NCI-H146 (cell line): ENCODE measurements at places on chromosomes 1 and 21.

- no peak for DNase-seq
Observed at GRCh38 chr1:65670518-65670917, 122.2 kb upstream of the PDE4B start.

DNA sequence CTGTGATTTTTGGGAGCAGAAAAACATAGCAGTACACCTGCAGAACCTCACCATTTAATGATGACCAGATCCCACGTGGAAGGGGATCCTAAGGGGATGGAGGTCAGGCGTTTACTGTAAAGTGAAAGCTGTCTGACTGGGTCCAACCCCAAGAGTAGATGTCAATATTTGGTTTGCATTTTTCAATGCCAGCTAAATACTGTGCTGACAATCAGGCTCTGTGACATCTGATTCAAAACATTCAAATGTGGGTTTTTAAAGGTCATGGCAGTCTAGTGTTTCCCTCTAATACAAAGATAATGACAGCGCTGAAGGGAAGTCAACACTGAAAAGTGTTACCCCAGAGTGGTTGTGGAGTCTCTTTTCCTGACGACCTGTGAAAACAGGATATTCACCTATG lies 68.1 kb downstream of the SPAG17 start:
- peak; percentile 91 for DNase-seq

- peak; percentile 39 for DNase-seq
Observed at GRCh38 chr1:201219481-201220387, 29.1 kb downstream of the IGFN1 start.

- DNase-seq, result no peak
Observed at GRCh38 chr1:88581703-88582102, 102.4 kb upstream of the PKN2 start.

- DNase-seq, result no peak
Observed at GRCh38 chr1:232011961-232012360, 385.4 kb downstream of the DISC1 start.

GRCh38 chr1:84538599-84538998 lies 32.2 kb upstream of the GNG5 start:
- DNase-seq, result no peak

GRCh38 chr1:44521378-44522080 lies 116.5 kb downstream of the RNF220 start:
- no peak for DNase-seq

- DNase-seq, result no peak
Observed at GRCh38 chr1:160748181-160748877, 9.3 kb downstream of the SLAMF7 start.

DNA sequence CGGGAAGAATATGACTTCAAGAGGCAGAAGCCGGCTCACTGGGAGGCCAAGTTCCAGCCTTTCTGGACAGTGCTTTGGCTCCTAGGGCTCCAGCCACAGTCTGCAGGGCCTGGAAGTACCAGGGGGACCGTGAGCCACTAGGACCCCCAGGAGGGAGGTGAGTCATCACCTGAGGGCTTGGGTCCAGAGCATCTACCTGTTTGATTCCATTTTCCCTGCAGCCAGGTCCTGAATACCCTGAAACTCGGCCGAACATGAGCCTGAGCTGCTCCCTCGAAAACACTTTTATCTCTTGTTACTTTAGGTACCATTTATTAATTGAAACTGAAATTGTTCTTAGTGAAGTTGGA lies 164.1 kb downstream of the RYR2 start:
- no peak for DNase-seq

DNA sequence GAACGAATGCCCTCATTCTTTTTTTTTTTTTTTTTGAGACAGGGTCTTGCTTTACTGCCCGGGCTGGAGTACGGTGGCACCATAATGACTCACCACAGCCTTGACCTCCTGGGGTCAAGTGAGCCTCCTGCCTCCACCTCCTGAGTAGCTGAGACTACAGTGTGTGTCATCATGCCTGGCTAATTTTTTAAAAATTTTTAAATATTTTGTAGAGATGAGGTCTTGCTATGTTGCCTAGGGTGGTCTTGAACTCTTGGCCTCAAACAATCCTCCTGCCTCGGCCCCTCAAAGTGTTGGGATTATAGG lies 69.4 kb downstream of the ALG14 start:
- DNase-seq, result no peak

DNA sequence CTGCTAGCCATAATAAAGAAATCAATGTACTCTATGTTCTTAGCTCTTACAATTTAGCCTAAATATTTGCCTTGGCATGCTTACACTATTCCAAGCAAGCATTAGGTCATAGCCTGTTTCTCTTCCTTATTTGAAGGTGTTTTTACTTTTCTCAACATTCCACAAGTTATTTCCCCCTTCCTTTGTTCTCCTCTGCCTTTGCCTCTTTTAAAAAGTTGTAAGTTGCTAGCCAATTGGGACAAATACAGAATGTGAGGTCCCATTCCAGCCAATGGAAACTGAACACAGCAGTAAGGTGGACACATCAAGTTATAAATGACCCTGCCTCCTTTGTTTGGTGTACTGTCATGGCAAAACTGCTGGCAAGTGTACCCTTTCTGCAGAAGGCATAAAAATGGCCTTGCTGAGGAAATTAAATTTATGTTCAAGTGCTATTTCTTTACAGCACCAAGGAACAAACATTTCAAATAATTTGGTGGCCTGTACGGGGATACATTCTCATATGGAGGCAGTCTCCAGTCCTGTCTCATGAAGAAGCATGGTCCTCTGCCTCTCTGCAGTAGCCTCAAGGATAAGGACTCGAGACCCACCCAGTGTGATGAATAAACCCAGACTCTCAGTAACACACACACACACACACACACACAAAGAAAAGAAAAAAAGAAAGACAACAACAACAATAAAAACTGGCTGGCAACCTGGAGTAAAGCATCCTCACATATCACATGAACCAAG lies 28.8 kb upstream of the FMO1 start:
- DNase-seq, result no peak

GRCh38 chr1:107926436-107927080 lies 38.4 kb downstream of the VAV3 start:
- DNase-seq, result no peak

DNA sequence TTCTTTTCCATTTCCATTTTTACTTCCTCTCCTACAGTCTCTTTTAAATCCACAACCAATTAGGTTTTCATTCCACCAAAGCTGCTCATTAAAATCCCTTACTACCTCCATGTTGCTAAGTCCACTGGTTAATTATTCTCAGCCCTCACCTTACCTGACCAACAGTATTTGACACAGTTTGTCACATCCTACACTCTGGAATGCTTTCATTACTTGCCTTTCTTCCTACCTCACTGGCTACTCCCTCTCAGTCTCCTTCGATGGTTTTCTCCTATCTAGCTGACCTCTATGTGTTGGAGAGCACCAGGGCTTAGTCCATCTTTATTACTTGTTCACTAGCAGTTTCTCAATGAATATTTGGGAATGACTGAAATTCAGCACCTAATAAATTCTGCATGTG lies 78.6 kb downstream of the NME7 start:
- DNase-seq, result no peak

DNA sequence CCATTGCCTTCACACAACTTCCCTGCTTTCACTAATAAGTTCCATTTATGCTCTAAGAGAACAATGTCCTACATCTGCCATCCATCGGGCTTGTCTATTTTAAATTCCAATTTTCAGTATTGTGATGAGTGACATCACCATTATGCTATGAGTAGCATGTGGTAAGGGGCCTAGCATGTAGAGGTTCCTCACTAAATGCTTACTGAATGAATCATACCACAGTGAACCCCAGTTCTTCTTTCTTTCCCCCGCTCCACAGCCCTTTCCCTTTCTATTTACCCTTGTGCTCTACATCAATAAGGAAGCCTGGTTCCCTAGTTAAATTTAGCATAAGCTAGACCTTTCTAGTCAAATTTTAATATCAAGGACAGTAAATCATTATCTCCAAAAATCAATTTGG lies 195.0 kb upstream of the RGS18 start:
- DNase-seq, result no peak

- no peak for DNase-seq
Observed at GRCh38 chr1:167332503-167332902, 111.8 kb downstream of the POU2F1 start.

DNA sequence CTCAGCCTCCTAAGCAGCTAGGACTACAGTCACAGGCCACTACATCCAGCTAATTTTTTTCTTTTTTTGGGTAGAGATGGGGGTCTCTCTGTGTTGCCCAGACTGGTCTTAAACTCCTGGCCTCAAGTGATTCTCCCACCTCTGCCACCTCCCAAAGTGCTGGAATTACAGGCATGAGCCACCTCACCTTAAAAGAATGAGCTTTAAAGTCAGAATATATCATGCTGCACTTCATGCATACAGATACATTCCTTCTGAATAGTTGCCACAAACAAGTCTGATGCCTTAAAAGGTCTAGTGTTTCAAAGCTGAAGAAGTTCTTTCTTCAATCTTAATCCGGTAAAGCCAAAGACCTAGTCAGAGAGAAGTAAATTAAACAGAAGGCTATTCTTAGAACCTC lies 23.8 kb upstream of the CPLANE2 start:
- DNase-seq, result no peak

- DNase-seq, result no peak
Observed at GRCh38 chr21:32298148-32298559, 501 bp upstream of the MRAP start.

DNA sequence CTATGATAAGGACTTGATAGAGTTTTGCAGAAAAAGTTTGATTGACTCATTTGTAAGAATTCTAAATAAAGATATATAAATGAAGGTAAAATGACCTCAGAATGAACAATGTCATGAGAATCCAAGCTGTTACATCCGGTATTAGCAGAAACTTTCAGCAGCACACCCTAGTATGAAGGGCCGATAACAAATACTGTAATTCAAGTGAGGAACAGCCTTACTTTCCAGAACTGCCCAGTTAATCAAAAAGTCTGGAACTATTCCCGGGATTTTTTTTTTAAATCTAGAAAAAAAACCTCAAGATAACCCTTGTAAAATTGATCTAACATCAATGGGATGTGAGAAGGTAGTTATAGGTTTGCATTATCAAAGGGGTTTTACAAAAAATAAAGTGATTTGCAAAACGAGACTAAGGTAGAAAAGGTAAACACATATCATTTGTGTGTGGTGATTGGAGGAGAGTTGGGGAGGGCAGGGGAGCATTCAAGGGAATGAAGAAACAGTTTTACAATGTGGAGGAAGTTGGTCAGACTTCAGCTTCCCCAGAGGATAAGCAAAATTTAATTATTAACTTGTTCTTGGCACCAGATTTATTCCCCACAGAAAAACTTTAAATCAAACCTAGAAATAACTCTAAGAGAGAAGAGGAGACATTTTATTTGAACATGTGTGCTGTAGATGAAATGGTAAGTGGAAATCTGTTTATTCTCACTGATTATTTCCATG lies 75.9 kb upstream of the VCAM1 start:
- no peak for DNase-seq

GRCh38 chr21:33267250-33267649 lies 1.1 kb downstream of the IL10RB start:
- no peak for DNase-seq

DNA sequence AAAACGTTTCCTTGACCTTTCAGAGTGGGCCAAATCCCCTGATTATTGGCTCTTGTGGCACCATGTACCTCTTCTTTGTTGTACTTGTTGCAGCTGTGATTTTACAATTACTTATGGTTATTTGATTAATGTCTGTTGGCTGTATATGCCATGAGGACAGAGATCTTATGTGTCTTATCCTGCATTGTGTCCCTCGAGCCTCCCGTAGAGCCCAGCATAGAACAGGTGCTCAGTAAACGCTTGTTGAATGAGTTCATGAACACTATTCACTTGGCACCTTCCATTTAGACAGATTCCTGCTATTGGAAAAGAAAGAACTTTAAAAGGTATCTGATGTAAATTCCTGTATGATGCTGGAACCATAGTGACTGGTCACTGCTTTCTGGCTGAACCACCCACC lies 48.4 kb downstream of the PGM1 start:
- DNase-seq, result no peak
